T-helper 17 cell (primary cell): ENCODE measurements at places on chromosomes 12 and 14.

DNA sequence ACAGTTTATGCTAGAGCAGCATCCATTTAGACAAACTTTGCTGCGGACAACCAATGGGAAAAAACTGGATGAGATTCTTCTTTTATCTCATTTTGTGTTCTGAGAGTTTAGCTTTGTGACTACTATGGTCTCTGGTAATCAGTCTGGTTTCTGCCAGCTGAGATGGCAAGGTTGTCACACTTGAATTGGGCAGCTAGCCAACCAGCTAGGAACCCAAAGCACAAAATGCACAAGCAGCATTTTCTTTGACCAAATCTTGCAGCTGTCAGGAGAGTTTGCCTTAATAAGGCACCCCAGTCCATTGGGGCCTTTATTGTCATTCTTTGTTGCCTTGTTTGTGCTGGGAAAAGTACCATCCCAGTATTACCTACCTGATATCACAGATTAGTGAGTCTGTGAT lies 34.0 kb upstream of the ETV6 start:
- no peak for DNase-seq

- no peak for DNase-seq
These were observed 23.1 kb upstream of the HELB start for GRCh38 chr12:66279123-66279712.

DNA sequence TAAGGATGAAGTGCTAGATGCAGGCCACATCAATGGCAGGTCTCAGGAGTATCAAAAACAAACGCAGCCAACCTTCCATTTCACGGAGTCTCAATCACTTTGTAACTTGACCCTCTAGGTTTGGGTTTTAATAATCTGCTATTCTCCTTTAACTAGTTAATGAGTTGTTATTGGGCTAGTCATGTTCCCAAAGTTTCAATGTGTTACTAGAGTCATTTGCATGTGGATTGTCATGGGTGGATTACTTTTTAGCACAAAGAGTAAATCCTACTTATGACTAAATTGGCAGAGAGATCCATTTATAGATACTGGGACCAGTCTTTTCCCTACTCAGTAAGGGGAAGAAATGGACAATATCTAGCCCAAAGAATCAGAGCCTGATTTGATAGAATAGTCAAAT lies 151.0 kb downstream of the BCAT1 start:
- DNase-seq, result no peak

DNA sequence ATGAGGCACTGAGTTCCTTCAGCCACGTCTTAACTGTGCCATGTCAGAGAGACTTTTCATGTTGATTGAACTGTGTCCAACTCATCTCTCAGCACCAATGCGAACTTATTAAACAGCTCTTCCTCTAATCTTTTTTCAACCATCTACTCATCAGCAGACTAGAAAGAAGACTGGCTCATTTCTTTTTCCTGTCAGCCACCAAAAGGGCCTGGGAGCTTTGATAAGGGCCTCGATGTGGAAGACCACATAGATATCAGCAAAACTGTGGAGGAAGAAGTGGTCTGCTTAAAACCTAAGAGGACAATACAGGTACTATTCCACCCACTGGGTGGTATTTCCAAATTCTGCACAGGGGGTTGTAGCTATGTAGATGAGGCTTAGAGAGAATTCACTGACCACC lies 3.6 kb upstream of the PLXNC1 start:
- DNase-seq, result no peak

- DNase-seq, result no peak
These were observed 101.9 kb downstream of the SLC8A3 start for GRCh38 chr14:70086685-70087379.

DNA sequence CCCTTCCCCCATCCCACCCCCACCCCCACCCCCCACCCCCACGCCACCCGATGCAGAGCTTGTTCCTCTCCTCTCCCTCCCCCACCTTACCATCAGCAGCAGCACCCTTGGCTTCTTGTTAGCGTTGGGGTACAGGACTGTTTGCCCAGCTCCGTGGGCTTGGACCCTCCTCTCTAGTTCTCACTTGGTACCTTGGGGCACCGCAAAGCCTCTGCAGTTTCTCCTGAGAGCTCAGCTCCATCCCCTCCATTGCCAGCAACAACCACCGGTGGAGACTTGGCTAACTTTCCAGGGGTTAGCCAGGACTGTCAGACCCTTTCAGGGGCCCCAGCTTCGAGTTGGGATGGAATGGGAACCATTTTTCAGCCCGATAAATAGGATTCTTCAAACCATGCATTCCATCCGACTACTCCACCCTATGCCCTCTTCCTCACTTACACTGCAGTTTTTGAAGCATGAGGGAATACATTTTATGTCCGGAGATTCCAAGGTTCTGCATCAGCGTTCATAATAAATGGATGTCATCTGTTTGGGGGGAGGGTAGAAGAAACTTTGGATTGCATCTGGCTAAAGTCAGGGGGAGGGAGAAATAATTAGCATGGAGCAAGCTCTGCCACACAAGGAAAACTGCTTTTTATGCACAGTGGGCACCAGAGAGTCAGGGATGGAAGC lies 1.1 kb downstream of the SCN8A start:
- DNase-seq, result no peak

DNA sequence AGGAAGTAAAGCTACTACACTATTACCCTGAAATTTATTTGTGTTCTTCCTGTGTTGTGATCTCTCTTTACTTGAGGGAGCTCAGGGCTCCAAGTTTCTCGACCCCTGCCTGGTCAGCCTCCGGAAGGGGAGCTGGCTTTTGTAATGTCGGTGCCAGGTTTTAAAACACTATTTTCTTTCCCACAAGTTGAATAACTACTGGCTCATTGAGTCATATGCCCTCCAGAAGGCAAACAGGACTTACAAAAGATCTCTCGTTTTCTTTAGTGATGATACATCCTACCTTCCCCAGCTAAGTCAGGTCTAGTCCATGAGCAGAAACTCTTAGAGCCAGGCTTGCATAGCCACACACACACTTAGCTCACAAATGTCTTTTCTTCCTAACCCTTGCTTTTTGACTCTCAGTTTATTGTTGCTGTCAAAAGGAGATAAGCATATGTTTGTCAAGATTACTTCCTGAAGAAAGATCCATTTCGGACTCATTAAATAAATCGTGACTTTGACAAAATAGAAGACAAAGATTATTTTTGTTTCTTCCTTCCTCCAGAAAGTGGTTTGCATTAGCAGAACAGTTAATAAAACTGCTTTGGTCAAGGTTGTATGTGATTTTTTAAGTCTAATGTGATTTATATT lies 209.8 kb upstream of the FLRT2 start:
- DNase-seq, result no peak

DNA sequence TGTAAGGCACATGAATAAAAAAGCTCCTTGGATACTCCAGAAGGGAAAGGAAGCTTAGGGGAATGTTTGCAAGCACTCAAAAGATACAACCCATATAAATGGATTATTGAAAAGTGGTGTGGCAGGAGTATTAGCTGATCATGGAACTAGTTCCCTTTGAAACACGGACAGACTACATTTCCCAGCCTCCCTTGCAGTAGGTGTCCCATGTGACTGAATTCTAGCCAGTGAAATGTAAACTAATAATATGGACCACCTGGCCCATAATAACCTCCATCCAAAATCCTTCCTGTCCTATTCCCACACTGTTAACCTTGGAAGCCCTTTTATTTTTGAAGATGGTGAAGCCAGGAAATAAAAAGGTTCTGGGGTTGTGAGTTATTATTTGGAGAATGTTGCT lies 242.3 kb downstream of the SUDS3 start:
- DNase-seq, result no peak
